NCI-H82 (cell line): ENCODE measurements at places on chromosomes 7 and 10.

DNA sequence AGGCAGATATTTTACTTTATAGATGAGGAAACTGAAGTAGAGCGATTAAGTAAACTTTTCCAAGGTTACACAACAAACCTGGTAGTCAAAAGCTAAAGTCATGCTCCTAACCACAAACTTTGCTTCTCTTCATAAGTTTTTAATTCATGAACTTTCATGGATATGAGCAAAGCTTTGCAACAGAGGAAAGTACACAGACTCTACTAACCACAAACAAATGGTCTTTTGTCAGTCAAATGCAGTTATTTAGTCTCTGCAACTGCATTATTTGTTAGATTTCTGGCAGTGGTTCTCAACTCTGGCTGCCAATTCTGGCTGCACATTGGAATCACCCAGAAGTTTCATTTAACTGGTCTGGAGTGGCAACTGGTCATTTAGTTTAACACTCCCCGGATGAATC lies 140.6 kb upstream of the TMEM168 start:
- DNase-seq = no peak

DNA sequence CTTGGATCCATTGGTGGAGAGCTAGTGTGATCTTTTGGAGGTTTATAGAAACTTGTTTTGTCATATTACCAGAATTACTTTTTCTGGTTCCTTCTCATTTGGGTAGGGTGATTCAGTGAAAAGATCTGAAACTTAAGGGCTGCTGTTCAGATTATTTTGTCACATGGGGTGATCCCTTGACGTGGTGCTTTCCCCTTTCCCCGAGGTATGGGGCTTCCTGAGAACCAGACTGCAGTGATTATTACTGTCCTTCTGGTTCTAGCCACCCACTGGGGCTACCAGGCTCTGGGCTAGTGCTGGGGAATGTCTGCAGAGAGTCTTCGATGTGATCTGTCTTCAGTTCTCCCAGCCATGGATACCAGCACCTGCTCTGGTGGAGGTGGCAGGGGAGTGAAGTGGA lies 1030.0 kb downstream of the GRM8 start:
- no peak for DNase-seq

DNA sequence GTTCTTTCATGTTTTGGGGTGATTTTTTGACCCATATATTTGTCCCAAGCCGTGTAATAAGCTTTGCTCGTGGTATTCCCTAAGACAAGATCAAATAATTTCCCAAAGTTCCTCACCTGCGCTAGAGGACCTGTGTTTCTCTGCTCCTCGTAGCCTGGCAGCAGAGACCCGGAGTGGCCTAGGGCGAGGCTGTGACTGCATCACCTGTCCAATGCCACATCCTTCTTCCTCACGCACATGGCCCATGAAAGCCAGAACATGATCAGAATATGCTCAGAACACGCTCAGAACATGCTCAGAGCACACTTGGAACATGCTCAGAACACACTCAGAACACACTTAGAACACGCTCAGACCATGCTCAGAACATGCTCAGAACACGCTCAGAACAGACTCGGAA lies 23.8 kb downstream of the EN2 start:
- DNase-seq = no peak

DNA sequence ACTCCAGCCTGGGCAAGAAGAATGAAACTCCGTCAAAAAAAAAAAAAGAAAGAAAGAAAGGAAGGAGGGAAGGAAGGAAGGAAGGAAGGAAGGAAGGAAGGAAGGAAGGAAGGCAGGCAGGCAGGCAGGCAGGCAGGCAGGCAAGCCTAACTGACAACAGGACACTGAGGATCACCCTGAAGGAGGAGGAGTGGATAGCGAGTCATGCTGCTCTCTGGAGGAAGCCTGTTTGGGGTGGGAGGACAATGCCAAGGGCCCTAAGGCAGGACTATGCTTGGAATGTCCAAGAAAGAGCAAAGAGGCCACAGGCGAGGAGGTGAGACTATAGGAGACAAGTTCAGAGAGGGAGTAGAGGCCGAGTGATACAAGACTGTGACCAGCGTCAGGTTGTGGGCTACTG lies 107.0 kb upstream of the PARD3 start:
- no peak for DNase-seq
